ENCODE measurements at places on chromosomes 4 and X.

GRCh38 chr4:10893395-10893794, 208.8 kb upstream of the CLNK start:
- no peak for DNase-seq

GRCh38 chrX:107676559-107677378, 48.5 kb downstream of the PRPS1 start:
- DNase-seq = peak; percentile 82

DNA sequence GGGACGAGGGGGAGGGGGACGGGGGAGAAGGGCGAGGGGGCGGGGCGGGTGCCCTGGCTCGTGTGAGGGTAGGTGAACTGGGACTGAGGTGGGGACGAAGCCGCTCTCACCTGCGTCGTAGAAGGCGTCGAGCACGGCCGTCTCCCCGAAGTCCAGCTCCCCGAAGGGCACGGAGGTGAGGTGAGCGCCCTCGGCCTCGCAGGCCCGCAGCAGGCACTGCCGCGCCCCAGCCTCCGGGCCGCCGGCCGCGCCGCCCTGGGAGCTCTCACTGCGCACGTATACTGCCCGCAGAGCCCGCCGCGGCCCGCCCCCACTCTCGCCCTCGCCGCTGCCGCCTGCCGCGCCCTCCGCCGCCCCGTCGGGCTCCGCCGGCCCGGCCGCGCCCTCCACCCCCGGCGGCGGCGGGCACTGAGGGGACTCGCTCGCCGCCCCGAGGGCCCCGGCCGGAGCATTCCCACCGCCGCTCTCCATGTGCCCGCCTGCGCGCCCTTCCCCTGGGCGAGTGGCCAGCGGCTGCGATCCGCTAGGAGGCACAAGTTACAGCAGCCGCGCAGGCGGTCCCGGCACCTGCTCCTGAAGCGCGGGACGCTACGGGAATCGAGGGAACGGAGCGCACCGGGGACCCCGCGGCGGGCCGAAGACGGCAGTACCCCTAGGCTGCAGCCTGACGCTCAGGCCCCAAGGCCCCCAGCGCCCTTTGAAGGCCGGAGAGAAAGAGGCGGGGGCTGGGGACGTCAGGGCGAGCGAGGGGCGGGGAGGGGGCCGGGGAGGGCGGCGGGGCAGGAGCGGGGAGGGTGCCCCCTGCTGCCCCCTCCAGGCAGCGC, at the start of gene MAP3K15:
Gene MAP3K15, minus strand, starts transcription at position 718 of the 824 bp plus-strand sequence. Its CDS starts 247 bp downstream, at position 471.
- peak; percentile 30 for DNase-seq

GRCh38 chr4:65401083-65401482, 269.2 kb downstream of the EPHA5 start:
- DNase-seq = no peak

DNA sequence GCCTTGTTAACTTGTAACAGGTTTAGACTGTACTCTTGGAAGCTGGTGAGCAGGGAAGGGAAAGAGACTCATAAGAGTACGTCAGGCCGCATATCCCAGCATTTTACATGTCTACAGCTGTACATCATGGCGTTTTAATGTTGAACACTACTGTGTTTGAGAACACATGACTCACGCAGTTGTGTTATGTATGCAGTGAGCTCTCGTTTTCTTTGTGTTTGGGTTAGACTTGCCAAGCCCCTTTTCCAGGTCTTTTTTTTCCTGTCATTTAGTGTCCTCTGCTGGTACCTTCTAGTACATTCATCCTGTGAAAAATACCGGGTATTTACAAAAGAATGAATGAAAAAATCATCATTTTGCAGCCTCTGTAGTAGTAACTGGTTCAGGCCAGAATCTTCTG, 35.3 kb downstream of the SMS start:
- peak; percentile 55 for DNase-seq

DNA sequence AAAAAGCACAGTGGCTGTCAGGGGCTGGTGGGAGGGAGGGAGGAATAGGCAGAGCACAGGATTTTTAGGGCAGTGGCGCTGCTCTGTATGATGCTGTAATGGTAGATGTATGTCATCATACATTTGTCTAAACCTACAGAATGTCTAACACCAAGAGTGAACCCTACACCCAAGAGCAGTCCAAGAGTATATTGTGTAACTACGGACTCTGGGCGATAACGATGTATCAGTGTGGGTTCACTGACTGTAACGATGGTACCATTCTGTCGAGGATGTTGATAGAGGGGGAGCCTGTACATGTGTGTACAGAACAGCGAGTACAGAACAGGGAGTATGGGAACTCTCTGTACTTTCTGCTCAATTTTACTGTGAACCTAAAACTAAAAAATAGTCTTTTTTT, 76.5 kb downstream of the HAUS3 start:
- no peak for DNase-seq

DNA sequence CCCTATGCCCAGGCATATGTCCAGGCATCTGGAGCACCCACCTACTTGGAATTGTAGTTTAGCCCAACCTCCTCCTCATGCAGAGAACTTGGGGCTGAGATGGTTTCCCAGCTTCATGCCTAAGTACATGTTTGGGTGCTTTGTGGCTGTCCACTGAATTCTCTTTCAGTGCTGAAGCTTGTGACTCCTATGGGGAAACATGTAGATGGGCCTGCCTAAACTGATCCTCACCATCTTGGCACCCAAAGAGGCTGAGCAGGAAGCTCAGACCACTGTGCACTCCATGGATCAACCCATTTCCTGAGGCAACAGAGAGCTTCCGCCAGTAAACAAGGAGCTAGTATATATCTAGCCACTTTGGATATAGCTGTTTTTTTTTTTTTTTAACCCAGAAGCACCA, 2733.7 kb downstream of the PCDH7 start:
- no peak for DNase-seq

- DNase-seq = peak; percentile 16
Observed at GRCh38 chr4:138301536-138301935, 59.4 kb upstream of the SLC7A11 start.

DNA sequence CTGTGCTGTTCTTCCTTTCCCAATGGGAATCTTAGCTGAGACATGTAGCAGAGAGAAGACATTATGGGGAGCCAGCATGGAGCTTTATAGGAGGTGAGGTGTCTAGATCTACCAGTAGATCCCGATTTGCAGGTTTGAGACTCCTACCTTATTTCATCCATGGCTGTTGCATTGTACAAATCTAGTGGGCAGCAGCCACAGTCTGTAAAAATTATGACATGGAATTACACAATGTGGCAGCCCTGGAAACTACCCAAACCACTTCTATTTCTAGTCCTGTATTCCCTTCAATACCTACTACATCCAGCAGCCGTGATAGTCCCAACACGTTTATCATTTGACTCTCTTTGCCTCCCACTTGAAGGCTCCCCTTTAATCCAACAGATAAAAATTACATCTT, 8.1 kb downstream of the ATP7A start:
- no peak for DNase-seq

GRCh38 chr4:70778888-70779422, 57.2 kb downstream of the RUFY3 start:
- DNase-seq = no peak

DNA sequence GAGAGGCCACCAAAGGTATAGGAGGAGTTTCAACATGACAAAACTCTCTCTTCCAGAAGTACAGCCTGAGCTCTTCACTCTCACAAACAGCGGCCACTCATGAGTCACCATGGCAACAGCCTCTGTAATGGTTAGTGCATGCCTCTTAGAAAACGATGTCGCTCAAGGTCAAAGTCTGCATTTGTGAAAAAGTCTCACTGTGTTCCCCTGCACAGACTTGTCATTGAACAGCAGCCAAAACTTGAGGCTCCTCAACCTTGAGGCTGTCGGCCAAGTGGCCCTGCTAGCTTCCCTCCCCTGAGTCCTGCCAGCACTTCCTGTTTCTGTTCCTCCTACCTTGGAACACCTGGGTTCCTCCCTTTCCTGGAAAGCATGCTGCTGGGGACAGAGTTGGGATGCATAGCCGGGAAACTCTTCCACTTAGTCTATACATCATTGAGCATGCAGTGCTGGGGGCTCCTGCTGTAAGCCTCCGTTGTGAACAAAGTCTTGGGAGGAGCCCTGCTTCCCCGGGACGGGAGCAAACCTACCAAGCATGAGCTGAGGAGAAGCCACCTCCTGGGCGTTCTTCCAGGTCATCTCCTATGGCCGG, 66.6 kb downstream of the ING2 start:
- peak; percentile 72 for DNase-seq

DNA sequence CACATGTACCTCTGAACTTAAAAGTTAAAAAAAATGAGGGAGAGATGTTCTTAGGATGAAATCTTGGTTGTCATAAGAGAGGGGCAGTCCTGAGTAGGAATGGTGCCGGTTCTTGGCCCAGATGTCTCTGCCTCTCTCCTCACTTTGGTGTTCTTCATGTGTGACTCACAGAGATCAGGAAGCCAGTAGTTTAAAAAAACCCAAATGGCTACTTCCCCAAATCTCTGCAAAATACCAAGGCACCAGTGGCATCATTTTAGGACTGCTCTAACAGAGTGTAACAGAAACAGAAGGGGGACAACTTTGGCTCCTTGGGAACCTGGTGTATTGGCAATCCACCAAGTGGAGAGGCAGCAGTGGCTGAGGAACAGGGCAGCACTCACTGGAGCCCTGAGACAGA, 116.8 kb downstream of the SCD5 start:
- no peak for DNase-seq

DNA sequence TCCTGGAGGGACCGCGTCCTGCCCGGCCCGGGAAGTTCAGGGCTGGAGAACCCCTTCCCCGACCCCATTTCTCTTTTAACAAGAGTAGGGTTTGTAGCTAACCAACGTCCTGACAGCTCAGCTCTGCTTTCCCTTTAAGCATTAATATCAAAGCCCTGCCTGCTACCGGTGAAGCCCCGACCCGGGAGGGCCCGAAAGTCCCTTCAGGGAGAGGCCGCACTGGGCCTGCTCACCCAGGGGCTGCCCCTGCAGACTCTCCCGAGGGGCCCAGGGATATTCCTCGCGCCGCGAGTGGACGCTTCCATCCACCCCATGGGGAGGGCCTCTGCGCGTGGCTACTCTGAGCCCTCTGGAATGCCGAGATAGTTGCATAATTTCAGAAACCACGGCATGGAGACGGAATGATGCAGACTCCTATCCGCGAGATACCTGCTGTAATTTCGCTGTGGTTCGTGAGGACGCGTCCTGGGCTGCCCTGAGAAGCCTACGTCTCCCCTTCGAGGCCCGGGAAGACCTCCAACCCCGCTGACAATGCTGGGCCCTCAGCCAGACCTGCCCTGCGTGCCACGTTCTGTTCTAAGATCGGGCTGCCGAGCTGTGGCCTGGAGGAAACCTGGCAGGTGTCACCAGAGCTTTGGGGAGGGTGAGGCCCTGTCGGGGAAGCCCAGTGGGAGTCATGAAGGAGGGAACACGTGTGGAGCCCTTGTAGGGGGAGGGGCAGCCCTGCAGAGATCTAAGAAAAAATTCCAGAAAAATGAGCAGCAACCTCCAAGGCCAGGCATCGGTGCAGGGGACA, 999 bp upstream of the CTBP1 start:
- peak; percentile 44 for DNase-seq

DNA sequence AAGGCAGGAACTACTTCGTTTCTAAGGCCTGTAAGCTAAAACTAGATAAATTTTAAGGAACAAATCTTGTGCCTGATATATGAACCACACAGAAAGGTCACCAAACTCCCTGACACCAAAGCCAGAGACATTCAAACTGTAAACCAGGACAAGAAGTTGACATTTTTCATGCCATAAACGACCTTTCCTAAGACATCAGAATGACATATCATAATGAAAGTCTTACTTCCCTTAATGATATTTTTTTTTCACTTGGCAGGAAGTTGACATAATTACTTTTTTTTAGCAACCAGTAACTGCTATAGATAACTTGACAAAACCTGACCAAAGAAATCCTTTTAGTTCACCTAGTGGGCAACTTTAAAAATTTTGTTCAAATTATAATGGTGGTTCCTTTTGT, 231.5 kb upstream of the AGTR2 start:
- DNase-seq = no peak

DNA sequence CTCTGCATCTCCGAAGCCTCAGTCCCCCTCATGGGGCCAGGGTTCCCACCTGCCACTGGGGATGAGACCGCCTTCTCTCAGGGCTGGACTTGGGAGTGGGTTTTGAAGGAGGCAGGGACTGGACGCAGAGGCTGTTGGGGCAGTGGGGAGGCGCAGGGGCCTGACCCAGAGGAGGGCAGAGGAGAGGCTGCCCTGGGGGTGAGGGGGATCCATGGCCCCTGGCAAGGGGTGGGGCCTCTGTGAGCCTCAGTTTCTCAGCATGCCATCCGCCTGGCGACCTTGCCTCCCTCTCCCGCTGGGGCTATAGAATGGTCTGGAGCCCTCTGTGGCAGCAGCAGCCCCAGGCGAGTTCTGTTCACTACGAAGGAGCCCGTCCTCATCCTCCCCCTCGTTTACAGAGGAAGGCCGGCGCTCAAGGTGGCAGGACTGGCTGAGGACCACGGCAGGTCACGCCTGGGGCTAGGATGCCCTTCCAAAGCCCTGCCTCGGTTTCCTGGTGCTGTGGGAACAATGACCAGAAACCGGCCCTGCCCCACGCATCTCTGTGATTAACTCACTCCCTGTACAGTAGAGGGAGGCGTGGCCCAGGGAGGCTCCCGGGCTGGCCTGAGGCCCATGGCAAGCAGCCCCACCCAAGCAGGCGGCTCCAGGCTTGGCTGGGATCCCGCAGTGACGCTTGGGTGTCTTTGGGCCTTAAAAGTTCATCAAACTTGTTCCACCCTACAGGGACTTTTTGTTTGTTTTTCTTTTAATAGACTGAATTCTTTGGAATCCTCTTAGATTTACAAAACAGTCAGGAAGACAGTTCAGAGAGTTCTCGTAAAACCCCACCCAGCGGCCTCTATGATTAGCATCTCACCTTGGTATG, 16.0 kb upstream of the SH3TC1 start:
- DNase-seq = peak; percentile 85

DNA sequence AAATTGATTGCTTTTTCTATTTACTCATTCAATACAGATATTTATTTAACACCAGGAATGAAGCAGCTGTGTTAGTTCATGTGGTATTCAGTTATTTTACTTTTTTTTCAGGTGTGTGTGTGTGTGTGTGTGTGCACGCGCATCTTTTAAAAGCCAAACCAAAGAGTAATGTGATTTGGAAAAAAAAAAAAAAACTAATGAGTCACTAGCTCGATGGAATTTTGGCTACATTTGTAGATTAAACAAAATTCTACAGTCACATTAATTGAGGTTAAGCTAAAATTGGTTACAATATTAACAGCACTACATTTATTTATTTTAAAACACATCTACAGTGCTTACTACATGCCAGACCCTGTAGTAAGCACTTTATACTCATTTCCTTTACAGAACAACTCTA, 66.8 kb downstream of the HHIP start:
- no peak for DNase-seq

All from tongue (tissue), 3 donors.